ENCODE measurements at places on chromosomes 11 and 22. TPM values are rescaled to one million over a fixed set of nuclear protein-coding genes. Genes with fewer than 3 reads are reported as not detected.

Gene API5
- 118 TPM for total RNA-seq

Gene OLFML1
- total RNA-seq = not detected

Gene DSCAML1
- total RNA-seq = under 0.01 TPM

Gene CAPN5
- 8.5 TPM for total RNA-seq

Gene PAFAH1B2
- 325 TPM for total RNA-seq

Gene MMP27
- total RNA-seq = not detected

Gene KLHL22
- 19.5 TPM for total RNA-seq

Gene OR6Q1
- not detected for total RNA-seq

Gene RANBP1
- total RNA-seq = 239 TPM

Gene TRIM6
- 3.3 TPM for total RNA-seq

Gene KRTAP5-8
- not detected for total RNA-seq

Gene CNGA4
- not detected for total RNA-seq

Gene TH
- not detected for total RNA-seq

Gene CASP1
- total RNA-seq = 32.8 TPM
